ENCODE measurements at places on chromosomes 5 and 9.

DNA sequence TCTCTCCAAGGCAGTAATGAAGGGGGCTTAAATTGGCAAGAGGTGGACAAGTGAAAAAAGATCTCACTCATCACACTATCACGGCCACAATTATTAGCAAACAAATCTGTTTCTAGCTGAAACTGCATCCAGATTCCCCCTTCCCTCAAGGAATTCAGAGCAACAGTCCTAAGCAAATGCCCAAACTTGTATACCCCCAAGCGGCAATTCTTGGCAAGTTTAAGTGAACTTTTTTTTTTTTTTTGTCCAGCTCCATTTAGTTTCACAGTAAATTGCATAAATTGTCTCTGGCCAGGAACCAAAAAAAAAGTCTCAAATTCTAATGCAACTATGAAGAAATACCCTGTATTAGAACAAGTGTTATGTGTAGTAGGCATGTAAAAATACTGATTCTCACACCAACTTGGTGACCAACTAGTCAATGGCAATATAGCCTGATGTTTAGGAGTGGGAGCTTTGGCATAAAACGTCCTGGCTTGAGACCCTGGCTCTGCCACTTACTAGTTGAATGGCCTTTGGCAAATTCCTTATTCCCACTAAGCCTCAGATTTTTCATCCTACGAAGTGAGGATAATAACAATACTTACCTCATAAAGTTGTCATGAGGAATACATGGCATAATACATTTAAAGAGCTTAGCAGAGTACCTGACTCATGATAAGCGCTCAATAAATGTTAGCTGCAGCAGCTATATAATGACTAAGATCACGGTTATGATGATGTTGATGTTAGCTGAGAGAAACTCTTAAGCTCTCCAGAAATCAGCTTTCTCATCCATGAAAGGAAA lies 193.2 kb downstream of the ADAMTSL1 start:
- DNase-seq, result no peak
- H3K4me1 ChIP-seq, result no peaks in the 10 kb centered on the region
- no peaks in the 10 kb centered on the region for H3K36me3 ChIP-seq
- H3K27ac ChIP-seq, result no peak overlapping the region
- H3K27me3 ChIP-seq, result peaks cover 4% of the 10 kb centered on the region

- H3K4me3 ChIP-seq, result no peak overlapping the region
- H3K4me1 ChIP-seq, result no peaks in the 10 kb centered on the region
- no peaks in the 10 kb centered on the region for H3K36me3 ChIP-seq
- no peak for DNase-seq
- H3K27me3 ChIP-seq, result no peaks in the 10 kb centered on the region
- H3K27ac ChIP-seq, result no peak overlapping the region
Measured at GRCh38 chr5:24535646-24536045, 109.1 kb downstream of the CDH10 start.

- no peak overlapping the region for H3K4me3 ChIP-seq
- no peaks in the 10 kb centered on the region for H3K36me3 ChIP-seq
- peaks cover 6% of the 10 kb centered on the region for H3K27me3 ChIP-seq
- H3K27ac ChIP-seq, result no peak overlapping the region
- H3K4me1 ChIP-seq, result no peaks in the 10 kb centered on the region
Measured at GRCh38 chr5:154136141-154136540, 54.4 kb upstream of the GALNT10 start.

DNA sequence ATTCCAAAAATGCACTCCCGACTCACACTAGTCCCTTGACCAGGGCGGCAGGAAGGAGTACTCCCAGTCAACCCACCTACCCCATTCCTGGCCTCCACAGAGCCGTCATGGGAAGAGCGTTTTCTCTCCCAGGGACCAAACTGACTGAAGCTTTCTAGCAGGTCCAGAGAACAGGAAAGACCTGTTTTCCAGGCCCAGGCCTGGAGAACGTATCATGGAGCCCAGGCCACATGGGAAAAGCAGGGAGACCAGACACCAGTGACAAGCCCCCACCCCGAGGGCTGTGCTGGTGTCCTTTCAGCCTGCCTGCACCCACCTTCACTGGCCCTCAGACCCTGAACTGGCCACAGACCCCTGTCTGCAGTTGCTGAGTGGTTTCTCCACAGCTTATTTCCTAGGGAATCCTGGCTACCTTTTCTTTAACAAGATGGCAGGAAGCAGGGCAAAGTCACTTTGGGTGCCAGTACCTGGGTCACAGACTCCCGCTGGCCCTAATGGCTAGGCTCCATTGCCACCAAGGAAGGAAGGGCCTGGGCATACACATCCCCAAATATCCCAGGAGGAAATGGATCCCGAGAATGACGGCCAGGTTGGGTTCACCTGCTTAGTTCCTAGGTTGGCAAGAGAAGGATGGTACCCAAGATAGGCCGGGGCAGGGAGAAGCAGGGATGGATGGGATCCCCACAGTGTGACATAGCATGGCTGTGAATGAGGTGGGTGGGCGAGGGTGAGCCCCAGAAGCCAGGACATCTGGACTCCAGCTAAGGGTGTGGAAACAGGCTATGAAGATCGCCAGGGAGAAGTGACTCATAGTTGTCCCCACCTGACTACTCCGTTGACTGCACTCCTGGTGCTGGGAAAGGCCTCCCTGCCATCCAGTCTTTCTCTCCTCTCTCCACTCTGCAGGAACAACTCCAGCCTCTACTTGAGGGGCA lies 12.2 kb downstream of the CCNI2 start:
- no peaks in the 10 kb centered on the region for H3K4me1 ChIP-seq
- no peak for DNase-seq
- no peak overlapping the region for H3K27ac ChIP-seq

GRCh38 chr9:27536168-27536567 lies 6.6 kb upstream of the MOB3B start:
- no peaks in the 10 kb centered on the region for H3K27me3 ChIP-seq
- no peak overlapping the region for H3K4me3 ChIP-seq
- peaks cover 5% of the 10 kb centered on the region for H3K36me3 ChIP-seq
- H3K27ac ChIP-seq, result no peak overlapping the region
- peaks cover 19% of the 10 kb centered on the region for H3K4me1 ChIP-seq
- no peak for DNase-seq

DNA sequence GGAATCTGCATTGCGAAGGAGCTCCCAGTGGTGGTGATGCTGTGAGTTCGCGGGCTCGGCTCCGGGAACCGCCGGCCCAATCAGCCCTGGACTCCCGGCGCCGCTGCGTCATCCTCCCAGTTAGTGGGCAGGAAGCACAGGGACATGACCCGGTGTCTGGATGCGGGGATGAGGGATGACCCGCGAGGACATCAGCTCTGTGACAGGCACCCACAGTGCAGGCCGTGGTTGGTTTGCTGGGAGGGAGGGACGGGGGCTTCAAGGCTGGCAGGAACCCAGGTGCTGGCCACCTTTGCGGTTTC lies 996 bp downstream of the NXNL2 start:
- H3K36me3 ChIP-seq, result no peaks in the 10 kb centered on the region
- peaks cover 13% of the 10 kb centered on the region for H3K27me3 ChIP-seq
- H3K4me3 ChIP-seq, result no peak overlapping the region

- H3K27ac ChIP-seq, result no peak overlapping the region
- no peak overlapping the region for H3K4me3 ChIP-seq
- no peak for DNase-seq
- H3K4me1 ChIP-seq, result peaks cover 6% of the 10 kb centered on the region
- peaks cover 18% of the 10 kb centered on the region for H3K27me3 ChIP-seq
Measured at GRCh38 chr9:35341021-35341420, 148.9 kb upstream of the RUSC2 start.

DNA sequence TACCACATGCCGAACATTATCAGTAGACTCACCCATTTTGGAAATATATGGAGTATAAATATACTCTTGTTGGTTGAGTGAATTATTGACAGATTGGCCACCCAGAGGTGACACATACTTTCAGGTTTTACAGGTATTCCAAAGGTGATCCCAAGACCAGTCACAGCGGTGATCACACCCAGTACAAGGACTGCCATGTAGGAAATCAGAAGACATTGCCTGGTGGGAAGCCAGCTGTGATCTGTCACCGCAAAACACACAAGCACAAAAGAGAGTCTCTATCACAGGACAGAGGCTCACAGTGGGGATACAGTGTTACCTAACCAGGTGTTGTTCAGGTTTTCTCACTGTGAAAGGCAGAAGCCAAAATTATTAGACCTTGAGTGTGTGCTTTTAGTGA lies 15.8 kb downstream of the BTF3 start:
- H3K27me3 ChIP-seq, result no peaks in the 10 kb centered on the region
- no peak for DNase-seq
- no peaks in the 10 kb centered on the region for H3K4me1 ChIP-seq
- H3K36me3 ChIP-seq, result peaks cover 4% of the 10 kb centered on the region

GRCh38 chr5:57696825-57697570 lies 214.4 kb upstream of the ACTBL2 start:
- no peak overlapping the region for H3K27ac ChIP-seq
- H3K27me3 ChIP-seq, result peaks cover 1% of the 10 kb centered on the region
- H3K4me1 ChIP-seq, result no peaks in the 10 kb centered on the region
- no peak overlapping the region for H3K4me3 ChIP-seq
- DNase-seq, result no peak
- no peaks in the 10 kb centered on the region for H3K36me3 ChIP-seq

DNA sequence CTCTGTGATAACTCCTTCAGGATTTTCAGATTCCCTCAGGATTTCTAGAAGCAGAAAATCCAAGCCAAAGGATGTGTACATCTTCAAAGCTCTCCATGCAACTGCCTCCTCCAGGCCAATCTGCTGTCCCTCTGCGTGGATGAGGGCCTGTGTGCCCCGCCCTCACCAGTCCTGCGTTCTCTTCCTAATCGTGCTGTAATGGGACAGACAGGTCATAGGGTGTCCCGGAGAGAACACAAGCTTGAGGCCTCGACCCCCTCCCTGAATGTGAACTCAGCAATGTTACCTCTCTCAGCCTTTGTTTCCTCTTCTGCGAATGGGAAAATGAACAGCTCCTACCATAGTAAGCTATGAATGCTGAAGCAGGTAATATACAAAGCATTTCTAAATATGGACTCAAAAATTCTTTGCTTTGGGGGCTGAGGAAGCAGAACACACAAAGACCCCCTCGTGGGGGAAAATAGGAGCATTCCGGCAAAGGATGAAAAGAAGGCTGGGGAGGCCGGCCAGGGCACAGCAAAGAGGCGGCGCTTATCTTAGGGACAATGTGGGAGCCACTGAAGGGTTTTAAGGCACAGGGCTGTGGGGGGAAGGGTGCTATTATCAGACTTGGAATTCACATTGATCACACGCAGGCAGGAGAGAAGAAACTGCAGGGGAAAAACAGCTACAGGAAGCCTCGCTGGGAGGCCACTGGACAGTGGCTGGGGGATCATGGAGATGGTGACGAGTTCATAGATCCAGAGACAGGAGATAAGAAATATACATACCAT lies 57.2 kb upstream of the FBXW11 start:
- peaks cover 52% of the 10 kb centered on the region for H3K36me3 ChIP-seq
- peaks cover 11% of the 10 kb centered on the region for H3K4me1 ChIP-seq
- no peak overlapping the region for H3K4me3 ChIP-seq
- no peak for DNase-seq

DNA sequence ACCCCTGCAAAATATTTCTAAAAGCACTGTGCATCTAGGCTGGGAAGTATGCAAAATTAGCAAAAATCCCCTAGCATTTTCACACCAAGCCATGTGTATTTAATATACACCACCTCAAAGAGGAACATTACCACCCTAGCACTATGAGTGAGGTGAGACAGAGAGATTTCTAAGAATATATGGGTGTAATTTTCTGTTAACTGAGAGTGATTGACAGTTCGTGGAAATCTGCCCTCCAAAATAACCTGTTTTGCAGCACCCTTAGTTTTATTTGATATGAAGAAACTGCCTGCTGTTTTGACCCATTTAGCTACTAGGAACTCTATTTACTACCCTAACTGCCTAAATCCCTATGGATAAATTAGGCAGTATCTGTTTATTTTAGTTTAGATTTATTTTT lies 64.2 kb upstream of the CDKN2B start:
- H3K4me3 ChIP-seq, result no peak overlapping the region
- DNase-seq, result no peak
- no peak overlapping the region for H3K27ac ChIP-seq
- peaks cover 3% of the 10 kb centered on the region for H3K27me3 ChIP-seq

DNA sequence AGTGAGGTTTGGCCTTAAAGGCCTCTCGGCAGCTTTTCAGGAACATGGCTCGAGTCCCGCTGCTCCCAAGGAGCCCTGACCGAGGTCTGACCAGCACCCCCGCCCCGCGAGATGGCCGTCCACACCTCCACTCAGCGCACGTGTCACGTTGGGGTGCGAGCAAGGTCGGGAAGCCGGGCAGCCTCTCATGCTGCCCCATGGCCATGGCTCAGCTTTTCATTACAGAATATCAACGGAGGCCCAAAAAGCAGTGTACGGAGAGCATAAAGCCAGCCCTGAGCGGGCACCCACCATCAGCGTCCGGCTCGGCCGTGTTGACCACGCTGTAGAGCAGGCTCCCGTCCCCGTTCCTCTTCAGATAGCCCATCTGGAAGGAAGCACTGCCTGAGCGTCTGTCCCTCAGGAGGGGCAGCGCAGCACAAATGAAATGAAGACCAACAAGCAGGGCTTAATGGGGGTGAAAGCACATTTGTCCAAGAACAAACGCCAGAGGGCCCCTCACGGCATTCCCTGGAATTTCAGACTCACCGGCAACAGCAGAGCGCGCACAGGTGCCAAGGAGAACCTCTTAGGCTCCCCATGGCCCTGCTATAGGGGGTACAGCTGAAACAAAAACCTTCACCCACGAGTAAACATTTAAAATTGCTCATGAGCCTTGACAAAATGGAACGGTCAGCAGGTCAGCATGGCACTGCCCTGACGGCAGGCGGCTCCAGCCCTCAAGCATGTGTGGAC lies 11.6 kb downstream of the BRD9 start:
- H3K4me1 ChIP-seq, result peaks cover 11% of the 10 kb centered on the region
- no peak for DNase-seq

DNA sequence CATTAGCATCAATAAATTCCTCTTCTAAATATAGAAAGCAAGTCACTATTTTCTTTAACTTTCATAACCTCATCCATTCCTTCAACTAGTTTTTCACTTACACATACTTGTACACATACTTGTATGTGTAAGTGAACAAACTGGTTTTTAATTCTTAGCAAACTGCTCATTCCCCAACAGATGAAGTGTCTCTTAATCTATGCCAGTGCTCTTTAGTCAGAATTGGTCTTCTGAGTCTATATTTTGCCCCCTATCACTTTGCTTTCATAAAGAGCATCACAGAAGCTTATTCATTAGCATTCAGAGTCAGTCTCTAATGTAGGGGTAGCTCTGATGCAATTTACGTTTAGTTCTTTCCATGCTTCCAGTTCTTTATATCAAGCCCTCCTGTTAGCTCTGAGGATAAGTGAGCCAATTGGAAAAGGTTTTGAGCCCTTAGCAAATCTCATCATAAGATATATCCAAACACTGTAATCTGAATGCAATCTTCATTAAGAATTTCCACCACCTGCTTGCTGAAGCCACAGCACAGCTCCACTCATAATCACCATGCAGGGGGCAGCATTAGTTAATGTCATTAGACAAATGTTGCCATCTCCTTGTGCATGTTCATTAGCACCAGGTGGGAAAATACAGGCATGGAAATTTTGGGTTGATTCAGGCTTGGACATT lies 178.5 kb upstream of the SLC24A2 start:
- peaks cover 7% of the 10 kb centered on the region for H3K27me3 ChIP-seq
- H3K4me3 ChIP-seq, result no peak overlapping the region
- no peaks in the 10 kb centered on the region for H3K36me3 ChIP-seq
- no peak overlapping the region for H3K27ac ChIP-seq

DNA sequence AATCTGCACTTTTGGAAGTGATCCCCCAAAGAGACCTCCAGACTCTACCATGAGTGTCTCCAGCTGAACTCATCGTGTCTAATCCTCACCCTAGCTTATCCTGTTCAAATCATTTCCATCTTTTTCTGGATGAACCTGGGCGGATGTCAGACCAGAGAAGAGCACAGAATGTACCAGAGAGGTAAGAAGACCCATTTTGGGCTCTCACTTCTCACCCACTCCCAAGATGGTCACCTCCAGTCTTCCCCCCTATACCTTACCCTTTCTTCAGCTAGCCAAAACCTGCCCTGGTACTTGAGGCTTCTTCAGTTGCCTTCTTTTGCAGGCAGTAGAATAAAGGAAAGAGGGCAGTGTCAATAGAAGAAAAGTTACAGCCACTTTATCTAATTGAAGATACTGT lies 27.9 kb upstream of the ANXA2R start:
- H3K4me1 ChIP-seq, result peaks cover 32% of the 10 kb centered on the region
- peak overlapping the region; percentile 97 for H3K27ac ChIP-seq
- peak overlapping the region; percentile 100 for H3K4me3 ChIP-seq
